B cell (primary cell): ENCODE measurements at places on chromosomes 6 and 20.

GRCh38 chr20:4795394-4795793 lies 73.7 kb downstream of the PRND start:
- no peak for DNase-seq

DNA sequence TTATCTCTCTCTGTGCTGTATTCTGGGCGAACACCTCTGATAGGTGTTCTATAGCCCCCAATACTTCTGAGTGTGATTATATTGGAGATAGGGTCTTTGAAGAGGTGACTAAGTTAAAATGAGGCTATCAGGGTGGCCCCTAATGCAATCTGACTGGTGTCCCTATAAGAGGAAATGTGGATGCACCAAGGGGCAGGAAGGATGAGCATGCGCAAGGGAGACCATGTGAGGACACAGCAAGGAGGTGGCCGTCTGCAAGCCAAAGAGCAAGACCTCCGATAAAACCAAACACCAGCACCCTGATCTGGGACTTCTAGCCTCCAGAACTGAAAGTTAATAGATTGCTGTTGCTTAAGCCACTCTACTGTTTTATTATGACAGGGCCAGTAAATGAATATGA lies 69.2 kb downstream of the CHMP4B start:
- DNase-seq, result no peak

GRCh38 chr6:12483712-12484111 lies 193.6 kb downstream of the EDN1 start:
- DNase-seq, result peak; percentile 20

- no peak for DNase-seq
Observed at GRCh38 chr6:104813552-104813951, 46.2 kb downstream of the HACE1 start.

GRCh38 chr20:10971096-10971495 lies 297.3 kb upstream of the JAG1 start:
- no peak for DNase-seq

GRCh38 chr6:105839266-105839665 lies 246.9 kb upstream of the PRDM1 start:
- no peak for DNase-seq

DNA sequence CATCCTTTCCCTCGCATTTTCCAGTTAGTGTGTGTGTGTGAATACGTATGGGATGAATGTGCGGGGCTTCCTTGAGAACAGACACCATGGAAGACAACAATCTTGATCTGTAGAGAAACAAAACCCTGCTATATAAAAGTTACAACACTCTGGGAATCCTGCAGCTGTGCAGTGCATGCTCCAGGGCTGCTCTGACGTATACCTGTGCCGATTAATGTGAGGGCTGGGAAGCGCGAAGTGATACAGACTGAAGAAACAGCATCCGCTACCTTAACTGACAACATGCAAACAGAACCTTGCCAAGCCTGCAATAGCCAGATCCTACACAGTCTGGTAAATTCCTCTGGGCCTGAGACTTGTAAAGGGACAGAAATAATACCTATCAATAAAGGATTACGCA lies 31.6 kb upstream of the MTRF1L start:
- DNase-seq, result no peak

DNA sequence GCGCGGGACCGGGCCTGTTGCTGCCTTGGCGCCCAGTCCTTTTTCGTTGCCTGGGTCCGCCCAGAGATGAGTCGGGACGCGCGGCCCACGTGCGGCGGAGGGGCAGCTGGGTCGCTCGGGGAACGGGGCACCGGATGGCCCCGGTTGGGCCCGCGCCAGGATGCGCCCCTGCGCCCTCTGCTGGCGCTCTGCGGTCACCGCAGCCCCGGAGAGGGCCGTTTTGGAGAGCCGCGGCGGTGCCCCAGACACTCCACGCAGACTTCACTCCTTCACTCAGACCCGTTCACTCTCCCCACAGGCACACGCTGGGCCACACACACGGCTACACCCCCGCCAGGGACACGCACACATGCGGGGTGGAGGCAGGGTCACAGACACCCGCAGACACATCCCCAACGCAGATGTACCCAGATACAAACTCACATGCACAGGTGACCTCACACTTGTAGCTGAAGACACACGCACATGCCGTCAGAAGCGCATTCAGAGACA lies 38.8 kb downstream of the SRC start:
- DNase-seq, result peak; percentile 85

DNA sequence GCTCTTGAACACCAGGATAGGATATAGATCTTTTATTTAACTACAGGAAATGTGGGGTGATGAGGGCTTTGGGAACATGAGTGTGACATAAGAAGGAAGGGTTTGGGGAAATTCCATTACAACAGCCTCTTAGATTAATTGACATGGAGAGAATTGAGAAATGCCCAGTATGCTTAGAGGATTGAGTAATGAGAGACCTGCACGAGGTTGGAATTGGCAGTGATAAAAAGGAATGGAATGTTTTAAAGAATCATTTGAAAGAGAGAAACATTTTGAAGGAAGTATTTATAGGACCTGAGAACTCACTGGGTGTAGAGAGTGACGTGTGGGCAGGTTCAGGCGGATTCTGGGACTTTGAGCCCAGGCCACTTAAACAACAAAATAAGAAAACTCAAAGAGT lies 227.0 kb downstream of the BMP2 start:
- DNase-seq, result no peak
